ENCODE measurements at places on chromosomes 16 and 17.

DNA sequence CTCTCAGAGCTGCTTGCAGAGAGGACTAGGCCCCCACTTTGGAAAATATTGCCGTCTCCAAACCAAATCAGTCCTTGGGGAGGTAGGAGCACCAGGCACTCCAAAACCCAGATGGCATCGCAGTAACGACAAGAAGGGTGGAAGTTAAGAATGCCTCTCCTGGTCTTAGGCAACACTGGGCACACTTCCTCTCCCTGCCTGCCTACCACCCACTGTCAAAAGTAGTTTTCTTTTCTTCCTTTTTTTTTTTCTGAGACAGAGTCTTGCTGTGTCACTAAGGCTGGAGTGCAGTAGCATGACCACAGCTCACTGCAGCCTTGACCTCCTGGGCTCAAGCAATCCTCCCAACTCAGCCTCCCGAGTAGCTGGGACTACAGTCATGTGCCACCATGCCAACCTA, 47.2 kb downstream of the SRL start:
- DNase-seq, result no peak

DNA sequence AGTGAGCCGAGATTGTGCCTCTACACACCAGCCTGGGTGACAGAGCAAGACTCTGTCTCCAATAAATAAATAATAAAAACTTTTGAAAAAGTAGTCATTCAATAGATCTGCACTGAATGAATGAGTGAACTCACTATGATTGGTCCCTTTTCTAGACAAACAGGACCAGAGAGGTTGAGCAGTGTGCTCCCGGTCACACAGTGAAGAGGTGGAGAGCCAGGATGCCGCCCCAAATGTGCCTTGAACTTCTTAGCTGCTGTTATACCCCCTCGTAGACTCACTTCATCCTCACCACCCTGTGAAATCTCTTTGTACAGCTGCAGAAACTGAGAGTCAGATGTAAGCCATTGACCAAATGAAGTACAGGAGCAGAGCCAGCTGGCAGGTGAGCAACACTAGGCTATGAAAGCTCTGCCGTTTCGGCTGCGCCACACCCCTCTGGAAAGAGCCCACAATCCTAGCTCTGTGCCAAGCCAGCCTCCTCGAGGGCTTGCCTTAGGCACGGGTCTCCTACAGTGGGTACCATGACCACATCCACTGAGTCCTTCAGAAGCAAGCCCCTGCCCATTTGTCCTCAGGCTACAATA, 7.8 kb upstream of the KIAA0513 start:
- no peak for DNase-seq

- no peak for DNase-seq
Measured at GRCh38 chr16:81830845-81831540, 51.9 kb downstream of the PLCG2 start.

DNA sequence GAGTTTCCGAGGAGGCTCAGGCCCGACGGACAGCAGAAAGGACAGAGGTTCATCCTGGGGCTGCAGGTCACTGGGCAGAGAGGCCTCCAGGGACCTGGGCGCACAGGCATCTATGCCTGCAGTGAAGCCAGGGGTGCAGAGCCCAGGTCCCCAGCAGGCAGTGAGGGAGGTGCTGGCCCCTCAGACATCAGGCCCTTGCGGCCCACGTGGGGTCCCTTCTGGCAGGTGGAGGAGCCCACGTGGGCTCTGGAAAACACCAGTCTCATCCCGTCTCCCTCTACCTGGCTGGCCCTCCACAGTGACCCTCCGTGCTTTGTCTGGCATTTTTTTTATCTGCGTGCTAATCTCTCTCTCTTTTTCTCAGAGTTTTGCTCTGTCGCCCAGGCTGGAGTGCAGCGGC, 36.5 kb downstream of the ENGASE start:
- DNase-seq, result no peak

DNA sequence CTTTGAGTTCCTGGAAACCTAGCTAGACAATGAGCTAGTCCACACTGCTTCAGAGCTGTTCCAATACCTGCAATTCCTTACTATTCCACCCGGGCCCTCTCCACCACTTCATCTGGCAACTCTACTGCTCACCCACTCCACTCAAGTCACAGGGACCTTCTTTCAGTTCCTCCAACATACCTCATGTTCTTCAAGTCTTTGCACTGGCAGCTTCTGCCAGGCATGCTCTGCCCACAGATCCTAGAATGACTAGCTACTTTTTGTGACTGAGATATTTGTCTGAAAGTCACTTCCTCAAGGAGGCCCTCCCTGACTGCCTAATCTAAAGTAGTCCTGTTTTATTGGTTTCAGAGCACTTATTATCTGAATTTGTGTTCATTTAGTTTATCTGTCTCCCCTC, 86.4 kb downstream of the TEX14 start:
- DNase-seq, result no peak

GRCh38 chr16:194516-194915, 14.3 kb downstream of the HBQ1 start:
- no peak for DNase-seq

DNA sequence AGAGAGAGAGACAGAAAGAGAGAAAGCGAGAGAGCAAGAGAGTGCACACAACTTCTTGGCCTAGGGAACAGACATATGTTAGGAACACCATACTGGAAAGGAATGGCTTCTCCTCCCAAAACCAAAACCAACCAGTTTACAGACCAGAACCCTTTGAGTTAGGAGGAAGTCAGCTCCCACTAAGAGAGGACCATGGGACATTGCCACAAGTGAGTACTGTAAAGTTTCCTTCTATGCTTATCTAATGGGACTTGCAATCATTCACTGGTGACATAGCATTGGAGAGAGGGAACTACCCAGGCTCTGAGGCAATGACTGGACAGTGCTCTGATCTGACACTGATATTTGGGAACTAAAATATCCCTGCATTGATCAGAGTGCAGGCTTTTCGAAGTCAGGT, 32.4 kb downstream of the TBC1D3B start:
- no peak for DNase-seq

- no peak for DNase-seq
Measured at GRCh38 chr16:4366016-4366415, 5.6 kb upstream of the VASN start.

DNA sequence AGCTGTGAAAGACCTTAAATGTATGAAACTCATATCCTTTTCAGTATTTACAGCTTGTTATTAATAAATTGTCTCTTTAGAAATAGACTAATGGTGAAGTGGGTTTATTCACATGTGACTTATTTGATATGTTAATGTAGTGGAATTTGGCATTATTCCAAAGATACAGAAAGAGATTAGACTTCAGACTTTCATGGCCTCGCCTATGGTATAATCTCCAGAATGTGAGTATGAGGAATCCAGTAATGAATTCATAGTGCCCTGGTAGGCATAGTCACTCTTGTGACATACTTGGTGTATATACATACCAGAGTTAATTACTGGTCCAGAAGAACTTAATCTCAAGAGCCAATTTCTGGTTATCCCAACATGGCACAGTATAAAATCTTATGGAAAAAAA, 72.7 kb downstream of the OMG start:
- no peak for DNase-seq

DNA sequence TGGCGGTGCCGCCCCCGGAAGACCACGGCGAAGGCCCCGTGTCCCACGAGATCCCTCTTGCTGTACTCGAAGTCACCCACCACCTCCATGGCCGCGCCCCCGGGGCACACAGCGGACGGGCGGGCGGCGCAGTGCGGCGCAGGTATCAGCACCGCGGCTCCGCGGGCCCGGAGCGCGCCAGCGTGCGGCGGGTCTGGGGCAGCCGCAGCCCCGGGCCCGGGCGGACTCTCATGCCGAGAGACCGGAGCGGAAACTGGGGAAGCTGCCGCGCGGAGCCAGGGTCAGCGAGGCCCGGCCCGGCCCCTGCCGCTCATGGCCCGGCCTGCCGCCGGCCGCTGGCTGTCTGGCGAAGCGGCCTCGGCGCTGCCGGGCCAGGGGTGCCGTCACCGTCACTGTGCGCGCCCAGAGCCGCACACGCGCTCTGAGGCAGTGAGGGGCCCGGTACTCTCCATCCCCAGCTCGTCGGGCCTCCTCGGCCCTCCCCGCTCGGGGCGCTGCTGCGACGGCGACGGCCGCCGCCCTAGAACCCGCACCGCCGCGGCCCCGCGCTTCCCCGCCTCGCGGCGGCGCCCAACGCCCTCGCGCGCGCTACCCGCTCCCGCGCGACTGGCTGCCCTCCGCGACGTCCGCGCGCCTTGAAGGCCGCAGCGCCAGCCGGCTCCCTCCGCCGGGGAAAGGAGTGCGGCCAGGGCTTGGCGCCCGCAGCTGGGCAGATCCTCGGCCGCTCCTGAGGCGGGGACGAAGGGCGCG, at the start of gene ULK2:
TSS of gene ULK2 (minus strand) at position 608 of the 750 bp plus-strand sequence. CDS start at position 89, 519 bp downstream.
- DNase-seq, result peak; percentile 73

- peak; percentile 59 for DNase-seq
Measured at GRCh38 chr17:45784741-45785479, 790 bp downstream of the CRHR1 start.

DNA sequence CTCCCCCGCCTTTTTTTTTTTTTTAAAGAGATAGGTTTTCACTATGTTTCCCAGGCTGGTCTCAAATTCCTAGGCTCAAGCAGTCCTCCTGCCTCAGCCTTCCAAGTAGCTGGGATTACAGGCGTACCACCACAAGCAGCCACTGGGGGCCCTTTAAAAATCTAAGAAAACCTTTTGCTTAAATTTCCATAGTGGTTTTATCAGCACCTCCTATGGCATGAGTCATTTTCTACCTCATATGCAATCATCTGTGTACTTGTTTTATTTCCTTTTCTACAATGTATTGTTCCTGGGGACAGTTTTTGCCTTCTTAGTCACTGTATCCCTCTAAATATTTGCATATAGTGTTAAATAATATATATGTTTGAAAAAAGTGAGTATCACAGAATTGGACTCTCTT, 29.2 kb downstream of the GNA13 start:
- no peak for DNase-seq

- no peak for DNase-seq
Measured at GRCh38 chr17:7222093-7222971, 2.6 kb downstream of the ACADVL start.

GRCh38 chr16:28975158-28975599, 601 bp downstream of the SPNS1 start:
- DNase-seq, result no peak

GRCh38 chr17:49406421-49407061, 8.1 kb downstream of the PHB1 start:
- no peak for DNase-seq

GRCh38 chr17:56230660-56231059, 77.4 kb downstream of the ANKFN1 start:
- no peak for DNase-seq

GRCh38 chr16:8919089-8919933, 37.2 kb downstream of the LITAFD start:
- DNase-seq, result no peak

DNA sequence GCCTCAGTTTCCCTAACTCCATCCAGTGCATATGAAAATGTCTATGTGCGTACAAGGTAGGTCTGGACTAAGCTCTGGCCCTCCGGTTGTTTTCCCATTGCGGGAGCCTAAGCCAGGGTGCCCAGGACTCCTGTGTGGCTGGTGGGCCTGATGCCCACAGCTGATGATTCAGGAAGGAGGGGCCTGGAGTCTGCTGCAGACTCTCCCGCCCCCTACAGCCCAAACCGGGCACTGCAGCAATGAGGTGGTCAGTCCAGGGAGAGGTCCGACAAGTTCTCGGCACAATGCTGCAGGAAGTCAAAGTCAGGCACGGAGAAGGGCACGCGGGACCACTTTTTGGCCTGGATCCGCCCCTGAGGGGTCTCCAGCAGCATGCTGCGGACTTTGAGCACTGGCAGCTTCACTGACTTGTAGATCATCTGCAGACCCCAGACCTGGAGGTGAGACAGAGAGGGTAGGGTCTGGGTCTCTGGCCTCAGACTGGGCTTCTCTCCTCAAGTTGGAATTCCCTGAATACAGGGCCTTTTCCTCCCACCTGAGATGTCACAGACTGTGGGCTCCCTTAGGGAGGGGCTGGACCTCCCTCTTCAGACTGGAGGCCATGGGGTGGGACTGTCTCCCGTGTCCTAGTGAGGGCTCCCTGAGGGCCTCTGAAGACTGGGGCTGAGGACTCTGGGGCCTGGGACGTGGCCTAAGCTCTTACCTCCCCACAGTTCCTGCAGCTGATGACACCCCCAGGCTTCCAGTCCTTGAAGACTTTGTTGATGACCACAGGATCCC, 3.4 kb upstream of the ZNF385C start:
- DNase-seq, result peak; percentile 90

GRCh38 chr17:10612957-10613744, 44.0 kb downstream of the MYH3 start:
- no peak for DNase-seq

GRCh38 chr17:4074831-4075495, 67.9 kb downstream of the ZZEF1 start:
- no peak for DNase-seq

DNA sequence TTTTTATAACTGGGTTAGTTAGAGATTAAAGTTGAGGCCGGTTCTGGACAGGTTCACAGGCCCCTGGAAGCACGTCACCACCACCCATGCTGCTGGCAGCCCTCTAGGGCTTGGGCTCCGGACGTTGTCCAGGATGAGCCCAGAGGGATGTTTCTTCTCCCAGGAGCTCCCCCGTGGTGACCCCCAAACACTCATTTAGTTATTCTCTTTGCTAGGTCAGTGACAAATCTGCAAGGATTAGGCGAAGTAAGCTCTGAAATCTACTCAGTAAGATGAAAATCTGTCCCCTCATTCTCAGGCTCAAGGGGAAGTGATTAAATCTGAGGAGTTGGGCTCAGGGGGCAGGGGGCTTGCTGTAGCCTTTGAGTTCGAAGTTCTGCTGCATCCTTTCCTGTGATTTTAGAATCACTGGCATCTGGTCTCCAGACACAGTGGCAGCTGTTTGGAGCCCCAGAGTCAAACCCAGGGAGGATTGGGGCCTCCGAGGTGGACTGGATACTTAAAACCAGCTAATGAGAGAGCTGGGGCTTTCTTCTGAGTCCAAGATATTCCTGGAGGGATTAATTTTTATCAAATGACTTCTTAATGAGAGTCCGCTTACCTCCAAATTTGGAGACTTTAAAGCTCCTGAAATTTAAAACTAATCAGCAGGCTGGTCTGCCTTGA, 49.2 kb upstream of the HS3ST2 start:
- DNase-seq, result no peak

DNA sequence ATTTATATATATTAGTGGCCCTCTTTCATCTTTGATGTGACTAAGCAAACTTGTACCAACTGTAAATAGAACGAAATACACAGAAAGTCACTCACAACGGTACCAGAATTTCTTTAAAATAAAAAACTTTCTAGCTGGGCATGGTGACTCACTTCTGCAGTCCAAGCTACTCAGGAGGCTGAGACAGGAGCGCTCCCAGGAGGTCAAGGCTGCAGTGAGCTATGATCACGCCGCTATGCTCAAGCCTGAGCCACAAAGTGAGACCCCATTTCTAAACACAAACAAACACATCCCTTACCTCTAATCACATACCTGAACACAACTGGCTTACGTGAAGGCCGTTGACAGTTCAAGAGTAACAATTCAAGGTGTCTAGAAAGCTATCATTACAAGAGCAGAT, 29.7 kb downstream of the STAT5B start:
- DNase-seq, result no peak

GRCh38 chr17:3712811-3713463, 10.8 kb upstream of the HASPIN start:
- DNase-seq, result no peak

DNA sequence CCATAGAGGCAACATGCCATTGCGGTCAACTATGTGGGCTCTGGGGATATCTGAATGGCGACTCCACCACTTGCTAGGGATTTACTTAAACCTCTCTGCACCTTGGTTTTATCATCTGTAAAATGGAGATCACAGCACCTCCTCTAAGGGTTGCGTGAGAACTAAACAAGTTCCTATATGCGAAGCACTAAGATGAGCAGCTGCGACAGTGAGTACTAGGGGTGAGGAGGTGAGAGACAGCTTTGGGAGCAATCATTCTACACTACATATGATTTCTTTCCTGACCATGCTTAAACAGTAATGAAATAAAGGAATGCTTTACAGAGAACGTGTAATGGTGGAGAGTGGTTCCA, 61.4 kb downstream of the CREBBP start:
- no peak for DNase-seq
